HFFc6 (cell line): ENCODE measurements at places on chromosomes 1 and 21. TPM values are rescaled to one million over a fixed set of nuclear protein-coding genes. Genes with fewer than 3 reads are reported as not detected.

OR6K3 gene
- total RNA-seq, result not detected in 3 replicates

HOOK1 gene
- total RNA-seq, result not detected in 3 replicates

TAS1R1 gene
- not detected in 2 replicates for total RNA-seq

GPX7 gene
- 18.3 to 28.9 TPM (median 22.5 TPM) in 3 replicates for total RNA-seq

DNA sequence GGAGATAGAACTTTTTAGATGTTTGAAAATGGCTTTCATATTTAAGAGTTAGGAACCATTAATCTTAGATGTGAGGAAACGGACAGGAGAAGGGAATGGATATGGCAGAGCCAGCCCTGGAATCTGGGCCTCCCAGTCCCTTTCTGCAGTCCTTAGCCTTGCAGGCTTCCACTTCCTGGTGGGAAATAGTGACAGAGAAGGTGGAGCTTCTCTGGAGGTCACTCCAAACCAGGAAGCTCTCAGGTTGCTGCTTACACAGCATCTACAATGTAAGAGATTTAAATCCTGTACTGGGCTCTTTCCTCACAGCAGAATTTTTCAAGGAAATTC, 2.5 kb downstream of the S100A11 start:
- DNase-seq, result no peak

GRCh38 chr1:119254067-119254720, 113.7 kb upstream of the WARS2 start:
- no peak for DNase-seq

GRCh38 chr1:206754011-206754410, 16.6 kb upstream of the IL19 start:
- peak; percentile 26 for DNase-seq
